Activated CD8-positive, alpha-beta memory T cell treated with anti-CD3 and anti-CD28 coated beads for 24 hours (primary cell): ENCODE measurements at places on chromosomes 5 and 9.

GRCh38 chr5:116388564-116389258 lies 185.9 kb downstream of the SEMA6A start:
- DNase-seq, result no peak

DNA sequence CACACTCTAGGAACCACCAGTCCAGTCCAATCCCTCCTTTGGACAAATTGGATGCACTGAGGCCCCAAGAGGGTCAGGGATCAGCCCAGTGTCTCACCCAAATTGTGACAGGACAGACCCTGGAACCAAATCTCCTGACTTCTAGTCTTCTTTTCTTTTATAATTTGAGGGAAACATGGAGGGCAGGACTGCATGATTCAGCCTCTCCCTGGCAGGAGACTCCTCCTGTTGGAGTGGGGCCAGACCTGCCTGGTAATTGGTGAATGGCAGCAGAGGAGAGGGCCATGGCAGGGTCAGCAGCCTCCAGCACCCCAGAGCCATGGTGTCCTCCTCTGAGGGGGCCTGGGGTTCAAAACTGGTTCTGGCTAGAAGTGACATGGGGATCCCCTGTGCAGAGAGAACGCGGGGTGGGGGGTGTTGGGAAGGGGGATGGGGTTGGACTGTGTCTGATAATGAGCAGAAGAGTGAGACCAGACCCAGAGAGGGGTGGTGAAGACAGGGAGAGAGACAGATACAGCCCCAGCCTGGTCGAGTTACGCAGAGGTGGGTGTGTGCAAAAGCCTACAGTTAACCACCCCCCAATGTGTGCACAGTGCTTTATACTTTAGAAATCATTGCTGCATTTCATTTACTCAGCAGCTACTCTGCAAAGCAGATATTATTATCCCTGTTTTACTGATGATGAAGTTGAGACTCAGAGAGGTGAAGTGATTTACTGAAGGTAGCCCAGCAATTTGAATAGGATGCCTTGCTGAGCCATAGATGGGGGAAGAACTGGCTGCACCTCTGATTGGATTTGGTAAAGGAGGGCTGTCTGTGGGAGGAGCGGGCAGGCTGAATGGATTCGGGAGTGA lies 3.8 kb upstream of the SYNPO start:
- DNase-seq, result no peak

- peak; percentile 69 for DNase-seq
Observed at GRCh38 chr9:125889476-125890419, 142.6 kb downstream of the PBX3 start.

- DNase-seq, result no peak
Observed at GRCh38 chr9:94526951-94527350, 27.9 kb upstream of the PCAT7 start.

DNA sequence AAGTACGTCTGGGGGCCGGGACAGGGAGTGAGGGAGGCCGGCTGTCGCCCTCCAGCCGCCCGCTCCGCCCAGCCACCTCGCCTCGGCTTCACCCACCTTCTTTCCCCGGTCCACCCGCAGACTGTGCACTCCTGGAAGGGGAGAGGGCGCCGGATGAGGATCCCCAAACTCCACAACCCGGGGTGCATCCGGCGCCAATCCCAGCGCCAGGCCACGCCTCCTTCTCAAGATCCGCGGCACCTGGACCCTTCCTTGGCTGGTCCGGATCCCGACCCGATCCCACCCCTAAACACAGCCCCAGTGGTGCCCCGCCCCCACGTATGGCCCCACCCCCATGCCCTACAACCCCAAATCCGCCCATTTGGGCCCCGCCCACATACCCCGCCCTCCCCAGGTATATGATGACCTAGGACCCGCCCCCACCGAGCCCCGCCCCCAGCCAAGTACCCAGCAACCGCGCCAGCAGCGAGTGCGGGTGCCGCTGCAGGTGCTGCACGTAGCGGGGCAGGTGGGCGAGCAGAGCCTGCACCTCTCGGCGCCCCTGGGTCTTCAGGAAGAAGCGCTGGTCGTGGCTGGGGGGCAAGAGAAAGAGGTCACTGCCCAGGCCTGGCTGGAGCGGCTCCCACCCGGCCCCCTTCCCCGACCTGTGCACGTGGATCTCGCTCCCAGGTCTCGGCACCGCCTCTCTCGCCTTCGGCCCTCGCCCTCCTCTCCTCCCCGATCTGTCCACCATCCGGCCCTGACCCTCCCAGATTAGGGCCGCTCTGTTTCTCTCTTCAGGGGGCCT lies 3.2 kb downstream of the PIP5KL1 start:
- peak; percentile 79 for DNase-seq

DNA sequence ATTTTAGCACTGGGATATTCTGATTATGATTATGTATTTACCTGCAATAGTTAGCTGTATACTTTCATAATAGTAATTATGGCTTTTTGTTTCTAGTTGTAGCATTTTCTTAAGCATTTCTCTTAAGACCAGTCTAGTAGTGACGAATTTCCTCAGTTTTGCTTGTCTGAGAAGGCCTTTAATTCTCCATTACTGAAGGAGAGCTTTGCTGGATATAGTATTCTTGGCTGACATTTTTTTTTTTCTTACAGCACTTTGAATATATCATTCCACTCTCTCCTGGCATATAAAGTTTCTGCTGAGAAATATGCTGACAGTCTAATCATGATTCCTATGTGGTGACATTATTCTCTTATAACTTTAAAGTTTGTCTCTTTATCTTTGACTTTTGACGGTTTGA lies 181.1 kb upstream of the DMRTA1 start:
- no peak for DNase-seq

GRCh38 chr5:172453206-172453985 lies 929 bp downstream of the SH3PXD2B start:
- no peak for DNase-seq

DNA sequence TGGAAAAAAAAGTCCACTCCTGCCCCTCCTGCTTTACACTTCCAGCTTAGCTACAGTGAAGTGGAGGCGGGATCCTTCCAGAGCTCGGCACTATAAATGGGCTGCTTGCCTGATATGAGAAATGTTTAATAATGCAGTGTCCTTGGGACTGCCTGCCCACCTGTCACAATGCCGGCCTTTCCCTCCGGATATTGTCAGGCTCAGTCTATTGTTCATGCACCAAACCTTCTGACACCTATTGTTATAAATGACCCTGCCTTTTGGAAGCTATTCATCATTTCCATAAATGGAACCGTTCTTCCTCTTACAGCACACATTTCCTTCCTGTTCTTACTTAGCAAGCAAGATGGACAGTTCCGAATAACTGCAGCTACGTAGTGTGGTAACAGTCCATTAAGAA lies 146.3 kb downstream of the DMAC1 start:
- no peak for DNase-seq

DNA sequence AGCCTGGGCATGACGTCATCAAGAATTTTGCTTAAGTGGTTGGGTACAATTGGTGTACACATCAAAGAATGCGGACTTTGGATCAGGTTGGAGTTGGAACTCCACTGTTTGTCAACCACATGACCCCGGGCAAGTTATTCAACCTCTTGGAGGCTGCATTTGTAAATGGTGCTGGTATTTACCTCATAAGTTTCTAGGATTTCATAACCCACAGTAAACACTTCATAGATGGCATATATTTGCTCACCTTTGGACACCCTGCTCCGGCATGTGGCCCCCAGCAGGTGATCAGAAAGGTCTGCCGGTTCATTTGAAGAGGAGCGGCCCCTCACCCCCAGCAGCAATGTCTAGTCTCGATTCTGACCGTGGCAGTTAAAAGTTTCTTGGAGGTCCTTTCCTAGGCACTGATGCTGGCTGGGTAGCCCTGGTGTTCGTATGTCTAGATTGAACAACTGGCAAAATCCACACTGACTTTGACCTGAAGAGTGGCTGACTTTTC lies 60.6 kb downstream of the IL6ST start:
- DNase-seq, result no peak

DNA sequence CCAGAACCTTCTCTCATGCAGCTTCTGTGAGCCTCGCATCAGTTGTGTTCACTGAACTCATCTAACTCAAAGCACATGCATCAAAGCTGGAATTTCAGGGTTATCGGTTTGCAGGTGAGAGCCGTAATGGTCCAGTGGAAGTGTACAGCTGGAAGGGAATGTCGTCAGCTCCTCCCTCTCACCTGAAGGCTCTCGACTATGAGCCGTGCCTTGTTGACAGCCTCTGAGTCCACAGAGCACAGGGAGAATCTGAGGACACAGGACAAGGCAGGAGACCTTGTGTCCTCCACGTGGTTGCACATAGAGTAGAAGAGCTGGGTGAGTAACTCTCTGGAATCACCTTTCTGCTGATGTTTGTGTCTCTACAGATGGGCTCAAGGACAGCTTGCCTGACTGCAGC lies 38.8 kb downstream of the PROP1 start:
- no peak for DNase-seq

GRCh38 chr9:133454325-133454724 lies 5.5 kb upstream of the CACFD1 start:
- no peak for DNase-seq
